DMS 273 treated with DMSO at 0.1 percent for 48 hours (cell line): ENCODE measurements at places on chromosomes 5 and 9.

GRCh38 chr5:168047043-168047668 is 244.3 kb upstream of the WWC1 start:
- peak; percentile 29 for DNase-seq

DNA sequence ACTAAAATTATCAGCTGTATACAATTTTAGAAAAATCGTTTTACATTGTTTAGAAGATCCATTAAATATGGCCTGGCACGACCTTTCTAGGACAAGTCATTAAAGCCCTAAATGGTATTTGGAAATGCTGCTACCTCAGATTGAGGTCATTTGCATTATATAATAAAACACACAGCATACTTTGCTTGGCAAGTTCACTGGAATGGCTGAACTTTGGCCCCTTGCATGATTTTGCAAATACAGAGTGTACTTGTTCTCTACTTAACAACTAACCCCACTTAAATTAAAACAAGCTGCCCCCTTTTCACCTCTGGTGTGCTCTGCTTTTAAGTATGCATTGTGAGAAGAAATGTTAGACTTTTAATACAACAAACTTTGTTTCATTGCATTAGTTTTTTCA is 860.1 kb downstream of the PTPRD start:
- DNase-seq = no peak

DNA sequence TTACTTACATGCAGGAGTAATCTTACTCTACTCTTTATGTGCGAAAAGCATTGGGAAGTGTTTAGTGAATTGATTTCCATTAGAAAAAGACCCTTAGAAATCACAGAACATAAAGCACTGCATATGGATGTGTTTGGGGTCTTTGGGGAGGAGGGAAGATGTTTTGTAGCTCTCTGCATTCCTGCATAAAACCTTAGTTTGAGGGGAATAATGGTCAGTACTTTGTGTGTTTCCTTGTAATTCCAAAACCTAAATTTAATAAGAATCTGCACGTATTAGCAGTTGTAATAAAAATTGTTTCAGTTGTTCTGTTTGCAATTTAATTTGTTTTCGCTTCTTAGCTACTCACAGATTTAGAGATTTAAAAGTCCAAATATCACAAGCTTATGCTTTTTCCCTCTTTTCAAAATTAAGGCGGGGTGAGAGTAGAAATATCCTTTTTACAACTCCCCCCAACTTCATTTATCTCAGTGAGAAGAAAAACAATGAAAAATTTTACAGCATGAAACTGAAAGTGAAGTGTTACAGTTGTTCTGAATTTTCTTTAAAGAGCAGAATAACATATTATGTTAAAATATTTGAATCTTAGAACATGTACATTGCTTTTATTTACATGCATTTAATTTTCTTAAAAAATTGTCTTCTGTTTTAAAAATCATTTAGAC is 143.8 kb downstream of the SMARCA2 start:
- DNase-seq = no peak

DNA sequence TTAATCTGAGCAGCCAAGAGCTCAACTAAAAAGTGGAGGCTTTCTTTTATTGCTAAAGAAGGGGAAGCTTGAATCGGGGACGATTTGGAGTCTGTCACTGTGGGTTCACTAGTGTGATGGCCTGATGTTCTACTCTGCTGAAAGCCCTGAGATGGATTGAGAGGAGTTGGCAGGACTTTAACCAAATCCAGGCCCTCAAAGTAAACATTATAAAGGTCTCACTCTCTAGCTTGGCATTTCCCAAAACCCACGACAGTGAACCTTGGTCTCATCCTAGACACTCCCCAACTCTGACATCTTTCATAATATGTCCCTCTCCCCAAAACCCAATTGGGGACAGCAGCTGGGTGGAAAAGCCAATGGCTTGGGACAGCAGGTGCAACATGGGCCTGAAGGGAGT is 32.7 kb downstream of the TMOD1 start:
- DNase-seq = no peak

GRCh38 chr9:68522954-68523353 is 17.7 kb downstream of the TMEM252 start:
- DNase-seq = no peak

DNA sequence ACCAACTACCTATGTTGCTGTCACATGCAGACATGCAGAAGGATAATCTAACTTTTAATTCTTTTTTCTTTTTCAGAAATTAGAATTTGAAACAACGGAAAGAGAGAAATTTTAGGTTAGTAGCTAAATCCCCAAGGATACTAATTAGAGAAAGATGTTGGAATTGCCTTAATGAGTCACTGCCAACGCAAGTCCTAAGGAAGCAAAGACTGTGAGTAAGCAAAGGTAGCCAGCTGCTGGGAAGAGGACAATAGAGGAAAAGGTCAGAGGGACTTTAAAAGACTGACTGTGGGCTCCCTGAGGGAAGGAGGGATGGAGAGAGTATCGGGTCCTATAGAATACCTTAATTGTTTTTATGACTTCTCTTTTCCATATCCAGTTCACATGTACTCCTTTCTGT is 461.9 kb upstream of the PAPPA start:
- DNase-seq = no peak

- no peak for DNase-seq
These were observed 301.2 kb downstream of the KIAA0825 start for GRCh38 chr5:94316916-94317838.

DNA sequence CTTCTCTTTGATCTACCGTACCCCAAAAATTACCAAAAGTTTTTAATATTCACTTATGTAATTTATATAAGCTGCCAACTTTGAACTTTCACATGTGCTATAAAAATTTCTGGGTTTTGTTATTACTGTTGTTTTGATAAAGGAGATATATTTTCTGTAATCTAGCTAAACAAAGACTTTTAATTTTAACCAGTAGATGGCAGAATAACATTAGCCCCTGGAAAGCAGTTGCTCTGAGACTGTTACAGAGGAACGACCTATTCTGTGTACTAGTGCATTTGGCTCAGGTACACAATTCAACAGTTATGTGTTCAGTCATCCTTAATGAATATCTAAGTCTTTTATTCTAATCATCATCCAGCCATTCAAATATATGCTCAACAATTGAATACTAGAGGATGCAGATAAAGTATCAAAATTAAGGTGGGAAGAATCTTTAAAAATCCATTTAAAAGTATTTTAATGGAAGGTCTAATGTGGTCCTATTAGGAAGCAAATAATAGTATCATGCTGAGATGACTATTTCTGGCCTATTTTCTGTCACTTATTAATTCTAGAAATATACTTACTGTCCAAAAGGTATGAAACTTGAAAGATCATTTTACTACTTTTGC is 8.6 kb downstream of the KLHL9 start:
- DNase-seq = no peak
